ENCODE measurements at places on chromosomes 4 and X. TPM values are rescaled to one million over a fixed set of nuclear protein-coding genes. Genes with fewer than 3 reads are reported as not detected.

DNA sequence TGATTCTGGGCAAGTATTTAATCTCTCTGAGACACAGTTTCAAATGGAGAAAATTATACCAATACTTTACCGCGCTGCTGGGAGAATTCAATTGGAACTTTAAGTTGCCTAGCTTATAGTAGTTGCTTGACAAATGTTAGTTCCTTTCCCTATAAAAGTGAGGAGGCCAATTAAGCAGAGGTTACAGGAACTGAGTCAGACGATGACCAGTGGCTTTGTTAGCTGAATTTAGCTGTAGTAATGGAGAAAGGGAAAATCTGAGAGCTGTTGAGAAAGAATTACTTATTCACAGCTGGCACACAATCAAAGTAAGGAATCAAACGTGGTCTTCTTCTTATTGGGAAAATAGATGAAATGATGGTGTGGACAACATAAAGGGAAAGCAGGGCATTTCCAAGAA, 29.6 kb downstream of the SMARCA1 start:
- DNase-seq = no peak
- no peaks in the 10 kb centered on the region for H3K36me3 ChIP-seq
- H3K4me3 ChIP-seq = no peak overlapping the region
- no peaks in the 10 kb centered on the region for H3K27me3 ChIP-seq

COL4A6 gene
- total RNA-seq = not detected

BEND4 gene
- 0.53 TPM for total RNA-seq

GRCh38 chr4:145804116-145804515, 124.2 kb downstream of the C4orf51 start:
- H3K27ac ChIP-seq = no peak overlapping the region
- H3K27me3 ChIP-seq = no peaks in the 10 kb centered on the region
- no peak for DNase-seq
- H3K4me3 ChIP-seq = no peak overlapping the region
- H3K36me3 ChIP-seq = peaks cover 4% of the 10 kb centered on the region

GRCh38 chr4:136831553-136831952, 700.7 kb downstream of the PCDH18 start:
- no peak overlapping the region for H3K27ac ChIP-seq
- peaks cover 2% of the 10 kb centered on the region for H3K36me3 ChIP-seq
- no peak overlapping the region for H3K4me3 ChIP-seq
- no peak for DNase-seq
- H3K27me3 ChIP-seq = no peaks in the 10 kb centered on the region

DNA sequence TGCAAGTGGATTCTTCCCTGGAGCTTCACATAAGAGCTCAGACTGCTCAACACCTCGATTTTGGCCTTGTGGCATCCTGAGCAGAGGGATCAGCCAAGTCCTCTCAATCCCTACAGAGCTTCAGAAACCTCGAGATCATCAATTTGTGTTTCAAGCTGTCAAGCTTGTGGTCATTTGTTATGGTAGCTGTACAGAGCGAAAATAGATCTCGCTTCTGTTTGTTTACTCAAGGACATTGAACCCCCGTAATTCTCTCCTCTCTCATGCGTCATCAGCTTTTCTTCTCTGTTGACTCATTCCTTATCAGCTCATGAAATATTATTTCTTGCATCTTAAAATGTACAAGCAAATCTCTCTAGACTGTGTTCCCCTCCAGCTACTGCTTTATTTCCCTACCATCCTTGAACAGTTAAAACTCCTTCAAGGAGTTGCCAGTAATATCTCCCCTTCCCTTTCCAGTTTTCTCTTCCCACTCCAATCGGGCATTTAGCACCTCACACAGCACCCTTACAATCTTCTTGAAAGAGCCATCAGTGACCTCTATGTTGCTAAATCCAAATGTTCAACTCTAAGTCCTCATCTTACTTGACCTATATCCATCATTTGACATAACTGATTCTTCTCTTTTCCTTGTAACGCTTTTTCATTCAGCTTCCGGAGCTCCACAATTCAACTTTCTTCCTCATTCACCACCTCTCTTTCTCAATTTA, 106.2 kb upstream of the FAT1 start:
- H3K4me1 ChIP-seq = no peaks in the 10 kb centered on the region
- DNase-seq = no peak
- H3K27me3 ChIP-seq = no peaks in the 10 kb centered on the region
- H3K36me3 ChIP-seq = no peaks in the 10 kb centered on the region
- no peak overlapping the region for H3K27ac ChIP-seq

GRCh38 chr4:102444752-102445151, 56.4 kb upstream of the NFKB1 start:
- peaks cover 13% of the 10 kb centered on the region for H3K4me1 ChIP-seq
- no peak overlapping the region for H3K27ac ChIP-seq
- no peak overlapping the region for H3K4me3 ChIP-seq
- H3K27me3 ChIP-seq = peaks cover under 1% of the 10 kb centered on the region

PAGE2B gene
- 0.74 TPM for total RNA-seq

EFHC2 gene
- 0.53 TPM for total RNA-seq
